ENCODE measurements at places on chromosomes 3 and 15. TPM values are rescaled to one million over a fixed set of nuclear protein-coding genes. Genes with fewer than 3 reads are reported as not detected.
A peak's percentile ranks its signal among the peaks of the same experiment; 100 is the strongest.

Gene SIN3A
- total RNA-seq = 68.4 TPM

Gene MAP3K13
- total RNA-seq = 18.9 TPM

Gene ATP10A
- 0.97 TPM for total RNA-seq

Gene ADCY5
- total RNA-seq = 10.2 TPM

Gene PLXNB1
- 164 TPM for total RNA-seq

DNA sequence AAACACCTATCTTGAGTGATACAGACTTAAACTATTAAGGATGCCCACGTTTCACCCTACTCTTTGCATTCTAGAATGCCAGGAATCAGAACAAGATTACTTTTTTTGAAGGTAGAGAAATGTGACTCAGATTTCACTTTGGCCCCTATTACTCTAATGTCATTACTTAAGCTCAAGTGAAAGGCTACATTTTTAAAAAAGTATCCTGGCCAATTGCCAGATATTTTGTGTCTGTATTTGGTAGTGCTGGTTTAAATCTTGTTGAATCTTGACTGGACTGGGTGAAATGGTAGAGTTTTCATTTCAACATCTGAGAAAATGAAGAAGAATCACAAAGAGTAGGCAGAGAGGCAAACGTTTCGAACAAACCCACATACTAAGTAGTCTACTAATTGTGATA is 218.2 kb upstream of the UBE2E1 start:
- no peak for DNase-seq

DNA sequence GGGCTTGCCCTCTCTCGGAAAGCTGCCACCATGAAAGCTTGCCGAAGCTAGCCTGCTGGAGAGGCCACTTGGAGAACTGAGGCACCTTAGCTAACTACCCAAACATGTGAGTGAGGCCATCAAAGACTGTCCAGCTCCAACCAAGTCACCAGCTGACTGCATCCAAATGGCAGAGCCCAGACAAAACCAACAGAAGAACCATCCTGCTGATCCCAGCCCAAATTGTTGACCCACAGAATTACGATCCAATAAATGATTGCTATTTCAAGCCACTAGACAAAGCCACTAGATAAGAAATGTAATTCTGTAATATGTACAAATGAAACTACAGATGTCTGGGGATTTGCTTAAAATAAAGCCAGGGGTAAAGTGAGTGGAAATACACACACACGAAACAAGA is 109.8 kb upstream of the TRPM1 start:
- no peak for DNase-seq

DNA sequence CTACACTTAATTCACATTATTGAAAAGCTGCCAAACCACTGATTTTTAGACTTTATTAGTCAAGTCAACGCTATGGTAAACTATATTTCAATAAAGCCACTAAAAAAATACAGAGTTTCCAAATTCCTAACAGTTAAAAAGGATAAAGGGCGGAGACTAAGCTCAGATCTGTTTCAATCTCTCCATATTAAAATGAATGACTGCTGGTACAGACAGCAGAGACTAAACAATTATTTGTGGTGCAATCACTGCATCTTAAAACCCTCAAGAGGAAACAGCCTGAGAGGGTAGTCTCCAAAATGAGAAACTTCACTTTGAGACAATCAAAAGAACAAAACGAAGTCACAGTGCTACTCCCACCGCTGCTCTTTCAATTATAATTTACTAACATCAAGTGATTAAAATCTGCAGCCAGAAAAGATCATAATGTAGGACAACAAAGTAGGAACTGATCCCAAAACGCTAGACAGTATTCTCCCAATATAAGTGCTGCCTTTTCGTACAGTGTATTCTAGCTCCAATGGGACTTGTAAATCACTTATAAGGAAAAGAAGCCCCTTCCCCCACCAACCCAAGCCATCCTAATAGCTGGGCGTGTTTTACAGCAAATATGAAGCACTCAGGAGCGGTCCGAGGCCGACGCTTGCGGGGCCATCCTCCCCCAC is 1.2 kb downstream of the UBP1 start:
- DNase-seq = peak; percentile 41

DNA sequence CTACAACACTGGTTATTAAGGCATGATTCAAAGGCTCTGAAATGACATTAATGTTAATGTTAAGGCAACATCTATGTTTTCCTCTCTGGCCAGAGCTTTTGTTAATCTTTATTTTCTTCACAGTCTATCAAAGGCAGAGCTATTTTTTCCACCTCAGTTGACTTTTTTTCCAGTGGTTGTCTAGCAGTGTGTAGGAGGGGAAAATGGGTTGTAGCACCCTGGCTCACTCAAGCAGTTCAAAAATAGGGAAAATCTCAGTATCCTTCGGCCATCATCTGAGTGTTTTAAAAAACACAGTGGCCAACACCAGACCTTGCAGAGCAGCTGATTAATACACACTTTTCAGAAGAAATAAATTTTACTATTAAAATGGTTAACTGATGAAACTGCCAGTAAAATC is 21.4 kb downstream of the CBLB start:
- no peak for DNase-seq

DNA sequence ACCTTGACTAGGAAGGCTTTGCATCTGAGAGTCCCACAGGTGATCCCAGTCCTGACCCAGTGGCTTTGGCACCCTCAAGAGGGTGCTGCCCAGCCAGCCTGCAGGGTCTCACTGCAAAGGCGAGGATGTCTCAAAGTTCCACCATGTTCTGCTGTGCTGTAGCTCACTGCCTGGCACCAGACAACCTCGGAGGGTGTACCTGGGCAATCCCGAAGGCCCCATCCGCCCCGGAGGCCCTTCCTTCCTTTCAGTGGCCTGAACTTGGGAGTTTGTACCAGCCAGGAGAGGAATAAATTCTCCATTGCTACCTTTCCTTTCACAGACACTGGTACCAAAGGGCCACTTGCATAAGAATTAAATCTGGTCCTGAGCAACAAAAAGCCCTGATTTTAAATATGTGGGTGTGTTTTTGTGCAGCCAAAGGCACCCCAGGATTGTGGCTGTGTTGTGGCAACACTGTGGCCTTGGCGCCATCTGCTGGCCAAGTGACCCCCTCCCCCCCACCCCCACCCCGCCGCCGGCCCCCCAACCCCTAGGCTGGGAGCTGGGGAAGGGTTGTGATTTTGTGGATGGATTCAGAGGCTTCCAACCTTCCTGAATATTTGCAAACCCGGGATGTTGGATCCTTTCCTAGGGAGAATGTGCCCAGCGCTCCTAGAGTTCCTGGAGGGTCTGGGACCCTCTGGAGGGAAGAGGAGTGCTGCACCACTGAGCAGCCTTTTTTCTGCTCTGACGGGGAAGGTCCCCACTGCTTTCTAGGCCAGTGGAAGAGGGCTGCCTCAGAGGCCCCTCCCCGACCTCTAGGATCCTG is 9.7 kb upstream of the PTPN23 start:
- DNase-seq = peak; percentile 72

DNA sequence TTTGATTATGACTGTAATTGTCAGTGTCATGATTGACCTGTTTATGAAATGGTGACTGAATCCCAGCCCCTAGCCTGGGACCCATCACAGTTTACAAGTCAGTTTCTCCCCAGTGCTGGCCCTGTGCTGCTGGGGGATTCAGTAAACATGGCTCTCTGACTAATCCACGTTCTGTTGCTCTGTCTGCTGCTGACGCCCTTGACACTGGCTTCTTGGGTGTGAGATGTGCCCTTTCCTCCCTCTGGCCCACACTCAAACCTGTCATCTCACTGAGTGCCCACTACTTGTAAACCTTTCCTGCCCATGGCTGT is 84.2 kb downstream of the COL6A5 start:
- DNase-seq = no peak

All from GM23338 (cell line).